ENCODE measurements at places on chromosomes 5 and 9. TPM values are rescaled to one million over a fixed set of nuclear protein-coding genes. Genes with fewer than 3 reads are reported as not detected.

Gene INSYN2B
- total RNA-seq: not detected

DNA sequence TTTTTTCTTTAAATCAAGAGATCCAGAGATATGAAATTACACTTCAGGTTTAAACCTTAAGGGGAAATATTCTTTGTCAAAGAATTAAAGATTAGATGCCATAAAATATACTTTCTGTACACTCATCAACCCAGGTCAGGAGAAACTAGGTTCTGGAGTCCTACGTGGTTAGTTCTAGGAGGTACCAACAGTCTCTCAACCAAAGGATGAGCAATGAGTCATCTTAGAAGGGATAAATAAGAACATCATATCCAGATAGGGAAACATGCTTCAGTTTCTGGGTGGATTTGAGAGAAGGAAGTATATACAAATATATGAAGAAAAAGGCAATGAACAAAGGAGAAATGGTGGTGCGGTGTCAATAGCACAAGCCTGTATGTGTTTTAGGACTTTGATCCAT lies 98.2 kb downstream of the CSNK1G3 start:
- H3K36me3 ChIP-seq: peaks cover 9% of the 10 kb centered on the region
- H3K4me1 ChIP-seq: peaks cover 6% of the 10 kb centered on the region
- DNase-seq: no peak
- H3K4me3 ChIP-seq: no peak overlapping the region
- no peaks in the 10 kb centered on the region for H3K27me3 ChIP-seq
- no peak overlapping the region for H3K27ac ChIP-seq

- no peak overlapping the region for H3K4me3 ChIP-seq
- peaks cover 5% of the 10 kb centered on the region for H3K27me3 ChIP-seq
- no peak for DNase-seq
- no peaks in the 10 kb centered on the region for H3K36me3 ChIP-seq
- H3K27ac ChIP-seq: no peak overlapping the region
Observed at GRCh38 chr9:27248702-27249101, 48.2 kb downstream of the EQTN start.

DNA sequence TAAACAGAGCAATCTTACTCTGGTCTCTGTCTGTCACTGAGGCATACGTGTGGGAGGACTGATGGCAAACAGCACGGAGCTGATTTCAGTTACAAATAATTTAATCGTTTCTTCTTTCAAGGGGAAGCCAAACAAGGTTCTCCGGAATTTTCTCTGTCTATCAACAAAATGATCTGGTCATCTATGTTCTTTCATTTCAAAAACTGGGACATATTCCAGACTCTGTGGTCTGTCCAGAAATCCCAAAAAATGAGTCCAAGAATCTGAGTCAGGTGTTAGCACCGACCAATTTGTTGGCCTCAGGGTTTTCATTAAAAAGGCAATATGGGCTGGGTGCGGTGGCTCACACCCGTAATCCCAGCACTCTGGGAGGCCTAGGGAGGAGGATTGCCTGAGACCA lies 69.9 kb upstream of the ZNF608 start:
- no peaks in the 10 kb centered on the region for H3K4me1 ChIP-seq
- no peak overlapping the region for H3K27ac ChIP-seq
- no peaks in the 10 kb centered on the region for H3K27me3 ChIP-seq
- no peak overlapping the region for H3K4me3 ChIP-seq
- no peaks in the 10 kb centered on the region for H3K36me3 ChIP-seq
- DNase-seq: no peak

GRCh38 chr5:128927644-128928043 lies 37.6 kb upstream of the SLC27A6 start:
- no peak overlapping the region for H3K27ac ChIP-seq
- no peak overlapping the region for H3K4me3 ChIP-seq
- DNase-seq: no peak
- no peaks in the 10 kb centered on the region for H3K4me1 ChIP-seq
- no peaks in the 10 kb centered on the region for H3K36me3 ChIP-seq
